ENCODE measurements at places on chromosomes 4 and X. TPM values are rescaled to one million over a fixed set of nuclear protein-coding genes. Genes with fewer than 3 reads are reported as not detected.

DNA sequence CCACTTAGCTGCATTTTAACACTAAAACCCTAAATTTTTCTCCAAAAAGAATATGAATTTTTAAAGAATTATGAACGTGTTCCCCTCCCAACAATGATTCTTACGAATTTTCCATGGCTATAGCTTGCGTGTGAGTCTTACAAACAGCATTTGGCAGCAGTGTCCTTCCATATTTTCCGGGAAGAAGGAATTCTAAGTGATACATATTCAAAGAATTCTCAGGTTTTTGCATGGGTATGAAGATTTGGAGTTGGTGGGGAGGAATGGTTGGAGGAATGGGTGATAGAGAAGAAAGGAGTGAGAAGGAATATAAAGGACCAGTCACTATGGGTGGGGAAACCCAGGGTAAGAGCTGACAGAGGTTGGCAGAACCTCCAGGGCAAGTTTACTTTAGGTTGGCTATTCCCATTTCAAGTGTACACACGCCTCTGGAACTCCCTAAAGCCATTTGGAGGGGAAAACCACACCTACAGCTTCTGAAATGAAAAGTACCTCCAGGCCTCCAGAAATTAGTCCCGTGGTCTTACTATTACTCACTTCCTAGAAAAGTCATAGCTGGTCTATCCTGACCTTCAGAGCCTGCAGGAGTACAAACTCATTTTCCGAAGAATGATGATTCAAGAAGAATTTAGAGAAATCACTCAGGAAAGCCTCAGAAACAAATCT lies 420.8 kb upstream of the DIPK2B start:
- no peaks in the 10 kb centered on the region for H3K27me3 ChIP-seq
- peaks cover 48% of the 10 kb centered on the region for H3K4me1 ChIP-seq
- peak; percentile 78 for DNase-seq
- no peak overlapping the region for H3K4me3 ChIP-seq
- no peaks in the 10 kb centered on the region for H3K36me3 ChIP-seq
- peak overlapping the region; percentile 98 for H3K27ac ChIP-seq

GRCh38 chr4:153218961-153219360 lies 14.7 kb downstream of the TRIM2 start:
- DNase-seq, result no peak
- H3K4me1 ChIP-seq, result peaks cover 11% of the 10 kb centered on the region
- H3K4me3 ChIP-seq, result no peak overlapping the region
- no peaks in the 10 kb centered on the region for H3K36me3 ChIP-seq

DNA sequence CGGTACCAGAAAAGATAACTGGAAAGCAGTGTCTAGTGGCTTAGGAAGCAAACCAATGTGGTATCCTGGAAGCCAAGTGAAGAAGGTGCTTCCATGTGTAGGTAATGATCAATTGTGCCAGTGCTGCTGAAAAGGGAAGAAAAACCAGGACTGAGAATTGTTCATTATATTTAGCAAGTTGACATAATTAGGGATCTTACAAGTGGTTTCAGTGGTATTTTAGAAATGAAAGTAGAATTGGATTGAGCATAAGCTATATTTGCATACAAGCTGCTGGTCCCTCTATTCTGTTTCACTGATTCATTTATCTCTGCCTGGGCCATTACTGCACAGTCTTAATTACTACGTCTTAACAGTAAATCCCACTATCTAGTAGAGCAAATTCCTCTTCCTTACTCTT lies 32.3 kb downstream of the PRDM8 start:
- no peak overlapping the region for H3K4me3 ChIP-seq
- H3K4me1 ChIP-seq, result peaks cover 26% of the 10 kb centered on the region

GRCh38 chrX:63275127-63275526 lies 76.0 kb downstream of the SPIN4 start:
- H3K4me1 ChIP-seq, result no peaks in the 10 kb centered on the region
- DNase-seq, result peak; percentile 52
- no peak overlapping the region for H3K4me3 ChIP-seq
- no peak overlapping the region for H3K27ac ChIP-seq
- H3K36me3 ChIP-seq, result no peaks in the 10 kb centered on the region

- no peaks in the 10 kb centered on the region for H3K36me3 ChIP-seq
- no peak overlapping the region for H3K4me3 ChIP-seq
- H3K4me1 ChIP-seq, result no peaks in the 10 kb centered on the region
- no peak overlapping the region for H3K27ac ChIP-seq
These were observed 9.4 kb downstream of the MGST2 start for GRCh38 chr4:139674875-139675550.

GRCh38 chrX:47080215-47080914 lies 2.1 kb downstream of the RGN start:
- H3K4me1 ChIP-seq, result no peaks in the 10 kb centered on the region
- no peak overlapping the region for H3K4me3 ChIP-seq
- H3K36me3 ChIP-seq, result no peaks in the 10 kb centered on the region
- H3K27me3 ChIP-seq, result no peaks in the 10 kb centered on the region
- H3K27ac ChIP-seq, result no peak overlapping the region

Gene GAGE12H
- not detected for polyA plus RNA-seq
